ENCODE measurements at places on chromosomes 3 and 15. TPM values are rescaled to one million over a fixed set of nuclear protein-coding genes. Genes with fewer than 3 reads are reported as not detected.

DNA sequence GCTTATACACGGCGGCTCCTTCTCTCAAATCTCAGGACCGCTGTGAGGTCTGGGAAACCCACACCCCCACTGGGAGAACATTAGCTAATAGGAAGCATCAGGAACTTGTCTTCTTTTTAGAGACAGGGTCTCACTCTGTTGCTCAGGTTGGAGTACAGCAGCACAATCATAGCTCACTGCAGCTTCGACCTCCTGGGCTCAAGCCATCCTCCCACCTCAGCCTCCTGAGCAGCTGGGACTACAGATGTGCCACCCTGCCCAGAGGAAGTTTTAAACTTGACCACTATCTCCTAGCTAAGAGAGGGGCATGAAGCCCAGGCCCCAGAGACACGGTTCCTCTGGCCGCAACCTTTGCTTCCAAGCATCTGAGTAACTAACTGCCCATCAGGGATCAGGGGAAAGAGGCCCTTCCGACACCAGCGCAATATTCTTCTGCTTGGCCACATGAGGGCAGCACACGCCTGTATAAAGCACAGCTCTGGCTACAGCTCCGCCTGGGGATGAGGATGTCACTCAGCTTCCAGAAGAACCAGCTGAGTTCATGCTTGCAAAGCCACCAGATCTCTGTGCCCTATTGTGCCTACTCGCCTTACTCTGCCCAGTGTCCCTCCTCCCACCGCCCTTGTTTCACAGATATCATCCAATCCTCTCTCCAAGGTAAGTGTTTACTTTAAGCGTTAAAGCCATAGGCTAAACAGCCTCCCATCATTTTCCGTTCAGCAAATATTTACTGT, 57.6 kb upstream of the SLC6A11 start:
- no peak for DNase-seq

- no peak for DNase-seq
Observed at GRCh38 chr15:83581381-83581780, 72.5 kb upstream of the ADAMTSL3 start.

GRCh38 chr3:100523050-100523760, 30.8 kb downstream of the TMEM45A start:
- DNase-seq, result no peak

DNA sequence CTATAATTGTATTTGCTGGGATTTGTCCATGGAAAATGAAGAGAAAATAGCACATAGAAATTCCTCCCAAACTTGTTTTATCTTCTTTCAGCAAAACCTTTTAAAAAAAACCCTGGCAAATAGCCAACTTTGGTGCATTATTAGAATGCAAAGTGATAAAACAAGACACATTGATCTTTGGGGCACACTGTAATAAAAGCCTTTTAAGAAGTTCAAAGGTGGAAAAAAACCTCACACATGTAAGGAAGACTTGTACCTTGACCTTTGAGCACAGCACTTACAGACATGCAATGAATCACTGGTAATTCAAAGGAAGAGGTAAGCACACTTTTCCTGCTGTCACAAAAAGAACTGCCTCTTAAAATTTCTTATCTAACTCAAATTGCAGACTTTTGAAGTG, 8.0 kb upstream of the MORC1 start:
- no peak for DNase-seq

GRCh38 chr3:123559040-123559861, 25.6 kb downstream of the HACD2 start:
- DNase-seq, result peak; percentile 26

DNA sequence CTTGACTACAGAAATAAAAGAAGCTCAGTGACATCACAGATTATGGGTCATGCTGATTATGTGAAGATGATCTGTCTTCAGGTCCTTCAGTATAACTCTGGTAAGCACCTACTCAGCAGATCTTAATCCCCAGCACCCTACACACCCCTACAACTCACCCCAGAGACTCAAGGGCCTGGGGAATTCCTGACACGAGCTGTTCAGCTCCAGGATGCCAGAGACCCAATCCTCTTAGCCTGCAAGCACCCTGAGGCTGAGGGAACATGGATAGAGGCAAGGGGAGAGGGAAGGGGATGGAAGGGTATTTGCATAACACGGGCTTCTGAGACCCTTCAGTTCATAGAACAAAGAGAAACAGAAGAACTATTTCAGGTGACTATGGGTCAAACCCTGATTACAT, 13.0 kb downstream of the GLB1 start:
- DNase-seq, result no peak

GRCh38 chr3:57961177-57961827, 46.9 kb upstream of the FLNB start:
- DNase-seq, result no peak

DNA sequence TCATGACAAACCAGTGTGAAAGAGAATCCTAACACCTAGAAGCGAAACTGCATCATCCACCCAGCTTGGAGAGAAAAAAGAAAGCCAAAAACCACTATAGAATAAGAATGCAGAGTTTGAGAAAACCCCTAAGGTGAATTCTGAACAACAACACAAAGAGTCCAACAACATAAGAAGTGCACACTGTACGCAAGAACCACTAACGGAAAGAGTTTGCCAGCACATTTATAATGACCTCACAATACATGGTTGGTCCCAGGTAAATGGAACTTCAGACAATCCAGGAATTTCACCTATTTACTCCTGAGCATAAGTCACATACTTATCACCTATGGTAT, 128.3 kb upstream of the BHLHE40 start:
- DNase-seq, result no peak

Gene CGNL1
- total RNA-seq, result 19.6 TPM

Gene PLA1A
- 0.81 TPM for total RNA-seq

Gene SLC49A4
- 37.0 TPM for total RNA-seq

GRCh38 chr3:118001380-118001779, 1033.3 kb downstream of the IGSF11 start:
- no peak for DNase-seq

- DNase-seq, result no peak
Observed at GRCh38 chr15:56017920-56018319, 24.5 kb upstream of the NEDD4 start.

Gene MEIS2
- total RNA-seq, result 17.3 TPM

- DNase-seq, result no peak
Observed at GRCh38 chr3:28844298-28845005, 436.4 kb upstream of the RBMS3 start.

DNA sequence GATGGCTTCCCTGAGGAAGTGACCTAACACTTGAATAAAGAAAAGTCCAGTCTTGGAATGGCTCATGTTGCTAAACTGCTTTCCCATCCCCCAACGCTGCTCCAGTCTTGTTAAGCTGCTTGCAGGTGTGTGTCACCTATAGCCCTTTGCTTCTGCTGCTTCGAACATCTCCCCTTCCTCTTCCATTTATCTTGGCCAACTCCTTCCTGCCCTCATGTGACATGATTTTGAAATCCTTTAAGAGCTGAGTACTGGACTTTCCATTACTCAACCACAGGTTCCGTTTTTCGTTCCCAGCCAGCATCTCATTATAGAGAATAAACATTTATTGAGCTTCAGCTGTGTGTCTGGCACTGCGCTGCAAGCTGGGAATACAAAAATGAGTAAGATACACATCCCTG, 1.7 kb downstream of the ATG7 start:
- DNase-seq, result peak; percentile 33

DNA sequence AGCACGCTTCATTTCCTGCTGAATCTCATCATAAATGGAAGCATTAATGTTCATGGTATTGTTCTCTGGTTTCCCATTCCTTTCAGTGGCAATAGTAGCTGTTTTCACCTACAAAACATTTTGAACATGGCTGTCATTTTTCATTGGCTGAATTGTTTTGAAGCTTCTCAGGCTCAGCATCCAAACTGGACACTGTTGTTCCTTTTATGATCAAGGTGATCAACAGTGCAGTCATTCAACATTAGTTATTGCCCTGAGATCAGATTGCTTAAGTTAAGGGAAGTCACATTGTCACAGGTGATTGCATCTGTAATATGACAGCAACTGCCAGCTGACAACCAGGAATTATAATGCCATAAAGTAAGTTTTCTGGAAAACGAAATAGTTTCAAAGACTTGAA, 46.9 kb downstream of the SATB1 start:
- DNase-seq, result no peak

DNA sequence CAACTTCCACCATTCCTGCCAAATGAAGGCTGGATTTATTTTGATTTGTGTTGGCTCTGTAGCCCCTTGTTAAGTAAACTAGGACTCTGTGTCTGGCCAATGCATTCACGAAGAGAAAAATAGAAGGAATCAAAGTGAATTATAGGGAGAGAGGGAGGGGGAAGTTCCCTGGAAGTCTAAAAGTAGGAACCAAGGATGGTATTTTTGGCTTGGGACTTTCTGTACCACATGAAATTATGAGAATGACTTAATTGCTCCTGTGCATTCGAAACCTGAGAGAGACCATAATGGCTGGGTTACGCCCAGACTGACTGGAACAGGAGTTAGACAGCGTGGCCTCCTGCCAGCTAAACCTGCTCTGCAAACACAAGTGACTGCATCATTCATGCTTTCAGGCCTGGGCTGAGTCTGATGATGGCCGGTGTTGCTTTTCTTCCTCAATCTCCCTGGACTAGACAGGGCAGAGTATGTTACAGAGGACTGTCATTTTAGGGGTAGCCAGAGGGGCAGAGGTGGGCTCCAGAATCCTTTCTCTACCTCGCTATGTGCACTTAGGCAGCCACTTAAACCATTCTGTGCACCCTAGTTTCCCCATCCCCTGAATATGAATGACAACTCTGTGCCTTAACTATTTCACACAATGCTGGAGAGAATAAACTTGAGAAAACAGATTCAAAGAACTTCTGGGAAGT, 58.9 kb downstream of the MYO1E start:
- DNase-seq, result peak; percentile 87

GRCh38 chr3:146948186-146948585, 343.0 kb upstream of the PLSCR5 start:
- no peak for DNase-seq

- no peak for DNase-seq
Observed at GRCh38 chr15:97463696-97464095, 496.8 kb upstream of the ARRDC4 start.

Gene CCRL2
- total RNA-seq, result 1.1 TPM

Gene CHRM5
- not detected for total RNA-seq

- DNase-seq, result no peak
Observed at GRCh38 chr3:27688053-27688452, 34.1 kb downstream of the EOMES start.

GRCh38 chr3:49294343-49294742, 17.3 kb upstream of the C3orf62 start:
- DNase-seq, result no peak

GRCh38 chr3:82048711-82049110, 287.3 kb upstream of the GBE1 start:
- no peak for DNase-seq

- DNase-seq, result no peak
Observed at GRCh38 chr15:93209690-93210445, 120.9 kb upstream of the RGMA start.

DNA sequence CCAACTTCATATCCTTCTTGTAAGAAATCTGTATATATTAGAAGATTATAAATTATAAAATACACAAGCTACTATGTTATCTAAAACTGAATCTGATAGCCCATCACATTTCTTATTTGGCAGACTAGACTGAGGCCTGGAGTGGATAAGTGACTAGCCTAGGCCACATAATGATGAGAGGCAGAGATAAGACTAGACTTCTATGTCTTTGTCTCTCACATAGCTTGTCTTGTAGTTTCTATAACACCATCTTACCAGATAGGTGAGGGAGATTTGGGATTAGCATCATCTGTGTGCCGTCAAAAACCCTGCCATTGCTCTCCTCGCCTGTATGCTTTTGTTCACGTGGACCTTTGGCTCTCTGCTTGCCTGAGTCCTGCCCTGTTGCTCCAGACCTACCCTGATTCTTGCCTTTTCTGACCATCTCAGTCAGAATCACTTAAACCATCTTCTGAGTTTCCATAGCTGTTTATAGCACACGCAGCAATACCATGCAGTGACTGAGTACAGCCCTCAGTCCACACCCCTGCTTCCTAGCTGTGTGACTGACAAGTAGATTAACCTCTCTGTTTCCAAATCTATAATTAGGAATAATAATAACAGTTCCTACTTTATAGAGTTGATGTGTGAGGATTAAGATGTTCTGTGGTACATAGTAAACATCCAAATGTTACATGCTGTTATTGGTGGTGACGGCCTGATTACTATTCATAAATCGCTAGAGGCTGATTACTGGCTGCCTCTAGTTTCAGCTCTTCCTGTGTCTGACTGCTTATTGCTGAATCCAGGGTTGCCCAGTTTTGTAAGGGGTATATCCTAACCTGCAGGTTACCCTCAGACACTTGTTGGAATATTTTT, 49.7 kb downstream of the PDE8A start:
- no peak for DNase-seq

GRCh38 chr15:56207711-56208110, 36.0 kb downstream of the RFX7 start:
- DNase-seq, result no peak

Gene DNAJA4
- 36.9 TPM for total RNA-seq

- no peak for DNase-seq
Observed at GRCh38 chr3:29255854-29256696, 24.8 kb upstream of the RBMS3 start.

DNA sequence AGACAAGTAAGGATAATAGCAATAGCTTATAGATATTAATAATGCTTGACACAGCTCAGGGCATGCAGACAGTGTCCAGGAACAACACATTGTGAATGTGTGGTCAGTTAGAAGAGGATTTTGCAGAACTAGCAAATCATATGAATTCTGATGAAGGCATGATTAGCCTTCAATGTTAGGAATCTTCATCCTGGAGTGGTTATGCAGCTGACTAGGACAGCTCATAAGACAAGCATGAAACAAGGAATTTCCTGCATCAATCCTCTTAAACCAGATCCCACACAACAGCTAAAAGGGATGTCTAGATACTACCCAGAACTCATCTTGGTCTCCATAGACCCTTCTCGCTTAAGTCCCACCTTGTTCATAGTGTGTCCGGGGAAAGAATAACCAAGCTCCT, 499.0 kb upstream of the ATP11B start:
- DNase-seq, result no peak

Gene LMCD1
- 63.7 TPM for total RNA-seq

Gene LPCAT4
- total RNA-seq, result 30.4 TPM

- no peak for DNase-seq
Observed at GRCh38 chr3:195542316-195542697, 818 bp downstream of the PPP1R2 start.

- DNase-seq, result no peak
Observed at GRCh38 chr3:132641837-132642538, 17.6 kb downstream of the ACAD11 start.

DNA sequence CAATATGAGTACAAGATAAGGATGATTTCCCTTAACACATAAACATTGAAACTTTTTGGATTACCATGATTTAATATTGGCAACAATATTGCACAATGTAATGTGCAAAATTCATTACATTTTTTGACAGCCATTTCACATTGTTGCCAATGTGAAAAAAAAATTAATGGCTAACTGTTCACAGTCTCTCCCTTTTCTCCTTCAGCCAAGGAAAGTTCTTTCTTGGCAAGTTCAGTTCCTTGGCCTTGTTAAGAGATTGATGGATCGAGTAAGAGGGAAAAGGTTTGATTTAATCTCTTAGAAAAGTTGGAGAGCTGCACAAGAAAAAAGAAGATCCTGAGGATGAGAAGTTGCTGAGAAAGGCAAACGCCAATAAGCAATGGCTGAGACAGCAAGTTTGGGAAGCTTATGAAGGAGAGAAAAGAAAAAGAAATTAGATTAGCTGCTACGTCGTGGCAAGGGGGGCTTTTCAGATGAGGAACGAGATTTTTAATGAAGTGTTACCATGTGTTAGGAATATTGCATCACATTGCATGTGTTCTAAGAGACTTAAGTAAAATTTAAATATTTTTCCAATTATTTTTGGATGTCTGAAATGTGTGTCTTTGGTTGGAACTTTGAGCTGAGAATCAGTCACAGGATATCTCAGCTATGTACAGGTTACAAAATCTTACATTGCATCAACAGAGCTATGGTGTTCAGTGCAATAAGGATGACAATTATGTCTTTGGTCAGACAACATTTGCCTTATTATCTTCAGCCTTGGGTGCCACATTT, 61.4 kb upstream of the ZNF280D start:
- no peak for DNase-seq
